ENCODE measurements at places on chromosomes 5 and 9.

DNA sequence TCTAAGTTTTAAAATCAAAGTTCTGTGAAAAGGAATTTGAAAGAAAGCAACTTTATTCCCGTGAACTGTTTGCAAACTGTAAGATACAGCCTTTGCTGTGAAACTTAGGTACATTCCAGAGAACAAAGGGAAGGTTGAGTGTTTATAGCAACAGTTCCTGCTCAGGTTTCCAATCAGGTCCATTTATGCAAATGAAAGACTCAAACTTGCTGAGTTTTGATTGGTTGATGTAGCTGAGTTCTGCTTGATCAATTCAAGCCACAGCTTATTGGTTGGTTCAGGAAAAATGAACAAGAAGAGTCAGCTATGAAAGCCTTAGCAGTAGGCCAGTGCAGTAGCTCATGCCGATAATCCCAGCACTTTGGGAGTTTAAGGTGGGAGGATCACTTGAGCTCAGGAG is 37.9 kb downstream of the SLC27A6 start:
- no peak for DNase-seq

GRCh38 chr5:121634946-121635345 is 216.7 kb upstream of the FTMT start:
- DNase-seq: no peak

GRCh38 chr9:15377625-15378540 is 44.8 kb upstream of the SNAPC3 start:
- no peak for DNase-seq

- DNase-seq: no peak
These were observed 1456.4 kb upstream of the ACO1 start for GRCh38 chr9:30928045-30928444.

GRCh38 chr5:77945874-77946273 is 169.7 kb upstream of the TBCA start:
- no peak for DNase-seq

DNA sequence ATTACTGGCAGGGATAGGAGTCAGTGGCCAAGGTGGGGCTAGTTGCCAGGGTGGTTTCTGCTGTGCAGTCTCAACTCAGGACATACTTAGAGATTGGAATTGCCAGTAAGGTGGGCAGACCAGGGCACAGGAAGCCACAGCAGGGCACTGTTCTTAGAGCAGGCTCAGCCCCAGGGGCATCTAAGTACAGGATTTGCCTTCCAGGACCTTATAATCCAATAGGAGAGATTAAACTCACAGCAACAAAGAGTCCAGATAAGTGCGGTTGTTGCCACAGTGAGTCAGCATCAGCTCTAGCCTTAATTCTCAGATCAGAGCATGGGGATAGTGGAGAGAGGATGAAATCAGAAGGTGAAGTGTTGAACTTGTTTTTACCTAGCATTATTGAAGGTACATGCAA is 265.8 kb upstream of the TRPC7 start:
- DNase-seq: no peak

- DNase-seq: no peak
These were observed 126.1 kb upstream of the IFNE start for GRCh38 chr9:21608200-21608599.

DNA sequence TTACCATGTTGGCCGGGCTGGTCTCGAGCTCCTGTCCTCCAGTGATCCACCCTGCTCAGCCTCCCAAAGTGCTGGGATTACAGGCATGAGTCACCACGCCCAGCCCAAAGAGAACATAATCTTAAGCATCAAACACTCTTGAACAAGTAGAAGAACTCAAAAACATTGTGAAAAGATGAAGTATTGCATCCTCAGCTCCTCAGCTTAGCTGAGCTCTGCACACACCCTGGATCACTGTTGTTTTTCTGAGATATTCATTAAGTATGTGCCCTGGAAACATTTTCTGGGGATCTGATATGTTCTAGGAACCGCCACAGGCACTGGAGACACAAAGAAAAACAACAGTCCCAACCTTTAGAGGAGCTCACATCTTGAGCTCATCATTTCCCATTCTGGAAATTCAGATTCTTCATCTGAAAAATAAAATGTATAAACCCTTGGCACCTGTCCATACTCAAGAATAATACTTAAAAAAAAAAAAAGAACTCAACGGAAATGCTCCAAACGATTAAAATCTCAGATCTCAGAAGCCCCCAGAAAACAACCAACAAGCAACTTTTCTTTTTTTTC is 62.2 kb upstream of the ZNF462 start:
- no peak for DNase-seq

DNA sequence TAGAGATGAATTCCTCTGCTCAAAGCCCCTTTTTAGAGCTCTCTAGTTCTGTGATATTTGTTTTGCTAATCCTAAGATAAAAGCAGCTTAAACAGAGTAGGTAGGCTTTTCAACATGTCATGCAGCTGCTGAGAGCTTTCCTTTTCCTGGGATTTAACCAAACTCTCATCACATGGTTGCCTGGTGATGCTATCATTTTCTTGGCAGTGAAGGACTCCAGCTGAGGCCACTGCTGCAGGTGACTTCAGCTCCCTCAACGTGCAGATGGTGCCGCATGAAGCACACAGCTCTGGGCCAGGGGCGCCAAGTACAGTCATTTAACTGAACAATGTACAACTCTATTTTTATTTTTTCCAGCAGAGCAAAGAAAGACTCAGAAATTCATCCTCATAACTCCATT is 42.2 kb downstream of the SECISBP2 start:
- no peak for DNase-seq

- no peak for DNase-seq
These were observed 148.5 kb downstream of the BNC2 start for GRCh38 chr9:16721972-16722371.

GRCh38 chr5:69454460-69455249 is 37.9 kb upstream of the OCLN start:
- no peak for DNase-seq

DNA sequence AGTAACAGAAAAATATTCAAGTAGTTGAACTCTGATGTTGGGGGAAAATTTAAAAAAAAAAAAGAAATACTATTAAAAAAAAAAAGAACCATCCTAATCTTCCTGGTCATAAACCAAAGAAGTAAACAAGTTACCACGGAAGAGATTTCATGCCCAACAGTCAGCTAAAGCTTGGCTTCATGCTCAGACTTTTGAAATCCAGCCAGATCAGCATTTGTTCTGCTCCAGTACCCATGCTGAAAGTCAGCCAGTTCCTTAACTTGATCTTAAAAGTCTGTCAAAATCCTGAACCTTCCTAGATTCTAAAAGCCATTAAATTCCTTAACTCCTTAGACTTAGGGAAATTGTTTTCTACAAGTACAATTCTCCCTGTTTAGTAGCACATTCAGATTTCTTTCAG is 908.7 kb upstream of the CDH9 start:
- DNase-seq: no peak

- DNase-seq: no peak
These were observed 29.9 kb upstream of the PDE4D start for GRCh38 chr5:59923465-59923864.

- DNase-seq: no peak
These were observed 89.2 kb upstream of the PRRC1 start for GRCh38 chr5:127428276-127428675.

GRCh38 chr5:31285025-31285424 is 91.5 kb downstream of the CDH6 start:
- no peak for DNase-seq

- DNase-seq: no peak
These were observed 1.0 kb upstream of the SECISBP2 start for GRCh38 chr9:89317282-89317681.

- DNase-seq: no peak
These were observed 11.0 kb downstream of the FABP6 start for GRCh38 chr5:160240350-160240749.

DNA sequence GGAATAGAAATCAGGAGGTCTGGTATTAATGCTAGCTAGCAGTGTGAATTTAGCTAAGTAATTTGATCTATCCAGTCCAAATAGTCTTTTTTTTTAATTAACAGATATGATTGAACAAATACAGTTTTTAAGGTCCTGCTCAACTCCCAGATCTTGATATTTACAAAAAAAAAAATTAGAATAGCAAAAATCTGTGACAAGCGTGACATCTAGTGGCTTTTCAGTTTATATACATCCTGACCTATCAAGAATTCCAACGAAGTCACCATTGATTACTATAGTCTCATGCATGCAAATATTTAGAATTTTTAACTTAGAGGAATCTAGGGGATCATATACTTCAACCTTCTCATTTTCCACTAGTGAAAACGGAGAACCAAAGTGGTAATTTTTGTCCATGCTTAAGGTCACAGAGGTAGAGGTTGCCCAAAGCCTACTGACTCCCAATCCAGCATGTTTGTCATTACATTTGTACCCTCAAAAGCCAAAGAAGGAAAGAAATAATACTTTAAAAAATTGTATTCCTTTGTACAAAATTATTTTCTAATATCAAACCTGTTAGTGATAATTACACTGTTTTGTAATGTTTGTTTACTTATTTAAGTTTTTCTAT is 17.6 kb upstream of the TARS1 start:
- DNase-seq: no peak

- DNase-seq: no peak
These were observed 43.7 kb upstream of the ANGPTL2 start for GRCh38 chr9:127166111-127166510.

GRCh38 chr5:88689668-88690408 is 193.1 kb downstream of the MEF2C start:
- no peak for DNase-seq

DNA sequence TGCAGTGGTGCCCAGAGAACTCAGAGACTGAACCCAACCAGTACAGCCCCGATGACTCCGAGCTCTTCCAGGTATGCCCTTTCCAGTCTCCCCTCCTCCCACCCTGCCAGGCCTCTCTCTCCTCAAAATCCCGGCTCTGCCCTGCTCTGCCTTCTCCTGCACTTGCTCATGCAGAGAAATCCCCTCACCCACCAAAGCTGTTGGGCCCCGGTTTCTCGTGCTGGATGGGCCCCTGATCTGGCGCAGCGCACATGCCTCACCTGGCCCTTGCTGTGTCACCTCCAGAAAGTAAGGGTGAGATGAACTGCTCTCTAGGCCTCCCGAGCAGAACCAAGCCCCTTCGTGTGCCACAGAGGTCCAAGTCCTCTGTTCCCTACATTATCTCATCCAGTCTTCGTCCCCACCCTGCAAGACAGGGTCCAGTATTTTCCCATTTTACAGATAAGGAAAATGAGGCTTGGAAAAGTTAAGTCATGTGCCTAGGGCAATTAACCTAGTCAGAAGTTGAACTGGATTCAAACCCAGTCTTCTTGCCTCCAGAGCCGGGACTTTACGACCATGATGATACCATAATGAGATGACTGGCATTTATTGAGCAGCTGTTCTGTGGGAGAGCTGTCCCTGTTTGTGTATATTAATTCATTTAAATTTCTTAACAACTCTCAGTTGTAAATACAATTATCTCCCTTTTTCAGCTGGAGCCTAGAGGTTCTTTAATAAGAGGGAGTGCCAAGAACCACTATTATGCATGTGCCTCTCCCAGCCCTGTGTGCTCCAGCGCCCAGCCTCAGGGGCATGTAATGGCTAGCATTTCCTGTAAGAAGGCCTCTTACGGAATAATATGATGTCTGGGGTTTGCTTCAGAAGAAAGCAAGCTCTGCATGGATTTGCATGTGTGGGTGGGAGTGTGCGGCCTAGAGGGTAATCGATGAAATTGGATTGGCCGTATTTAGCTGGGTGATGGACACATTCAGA is 90.7 kb downstream of the PPARGC1B start:
- DNase-seq: no peak

- DNase-seq: no peak
These were observed 132.4 kb upstream of the MEF2C start for GRCh38 chr5:89015409-89015808.

GRCh38 chr9:92247296-92247695 is 46.2 kb downstream of the IARS1 start:
- no peak for DNase-seq

DNA sequence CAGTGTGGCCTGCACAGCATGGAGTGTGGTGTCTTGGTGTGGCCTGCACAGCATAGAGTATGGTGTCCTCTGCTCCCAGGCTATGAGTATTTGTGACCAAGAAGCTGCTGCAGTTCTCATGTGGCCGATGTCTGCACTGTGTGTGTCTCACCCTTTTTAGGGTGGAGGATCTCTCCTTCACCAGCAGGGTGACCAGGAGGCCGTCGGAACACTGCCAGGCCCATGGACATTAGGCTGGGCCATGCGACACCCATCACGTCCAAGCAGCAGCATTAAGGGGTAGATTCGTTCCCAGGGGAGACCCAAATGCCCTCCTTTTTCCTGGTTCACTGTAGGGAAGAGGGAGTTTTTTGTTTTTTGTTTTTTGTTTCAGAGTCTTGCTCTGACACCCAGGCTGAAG is 115.3 kb upstream of the SPIN1 start:
- no peak for DNase-seq

GRCh38 chr9:11142965-11143738 is 530.4 kb upstream of the PTPRD start:
- DNase-seq: no peak

- DNase-seq: no peak
These were observed 65.9 kb downstream of the ITGA1 start for GRCh38 chr5:52853650-52854049.

DNA sequence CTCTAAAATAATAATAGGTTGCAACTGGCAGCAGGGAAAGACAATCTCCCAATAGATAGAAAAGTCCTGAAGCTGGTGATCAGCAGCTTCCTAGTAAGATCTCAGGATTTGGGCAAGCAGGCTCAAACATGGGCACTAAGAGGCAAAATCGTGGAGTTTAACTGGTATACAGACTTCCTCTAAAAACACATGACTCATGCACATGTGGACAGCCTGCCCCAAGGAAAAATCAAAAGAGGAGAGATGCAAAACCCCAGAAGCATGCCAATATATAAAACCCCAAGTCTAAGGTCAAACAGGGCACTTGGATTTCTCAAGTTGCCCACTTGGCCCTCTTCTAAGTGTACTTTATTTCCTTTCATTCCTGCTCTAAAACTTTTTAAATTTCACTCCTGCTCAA is 62.8 kb downstream of the CDKN2A start:
- DNase-seq: no peak

DNA sequence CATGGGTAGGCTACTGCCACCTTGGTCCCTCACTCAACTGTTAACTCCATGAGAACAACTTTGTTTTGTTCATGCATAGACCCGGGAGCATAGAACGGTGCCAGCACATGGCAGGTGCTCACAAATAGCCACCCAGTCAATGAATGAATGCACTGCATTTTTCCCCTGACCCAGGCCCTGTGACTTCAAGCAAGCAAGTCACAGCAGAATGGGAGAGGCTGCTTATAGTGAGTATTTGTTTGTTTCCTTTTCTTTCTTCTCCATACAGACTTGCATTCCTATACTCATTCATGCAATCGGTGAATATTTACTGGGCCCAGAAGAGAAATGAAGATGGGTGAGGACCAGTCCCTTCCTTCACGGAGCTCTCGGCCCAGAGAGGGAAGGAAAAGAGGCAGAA is 62.0 kb downstream of the SHB start:
- no peak for DNase-seq

- DNase-seq: no peak
These were observed 367.1 kb upstream of the MPDZ start for GRCh38 chr9:13646500-13647021.

GRCh38 chr5:157290156-157290980 is 24.4 kb downstream of the CYFIP2 start:
- DNase-seq: no peak
